ENCODE measurements at places on chromosomes 4 and X.

GRCh38 chrX:118839334-118839958 is 15.8 kb downstream of the ZCCHC12 start:
- DNase-seq: no peak

DNA sequence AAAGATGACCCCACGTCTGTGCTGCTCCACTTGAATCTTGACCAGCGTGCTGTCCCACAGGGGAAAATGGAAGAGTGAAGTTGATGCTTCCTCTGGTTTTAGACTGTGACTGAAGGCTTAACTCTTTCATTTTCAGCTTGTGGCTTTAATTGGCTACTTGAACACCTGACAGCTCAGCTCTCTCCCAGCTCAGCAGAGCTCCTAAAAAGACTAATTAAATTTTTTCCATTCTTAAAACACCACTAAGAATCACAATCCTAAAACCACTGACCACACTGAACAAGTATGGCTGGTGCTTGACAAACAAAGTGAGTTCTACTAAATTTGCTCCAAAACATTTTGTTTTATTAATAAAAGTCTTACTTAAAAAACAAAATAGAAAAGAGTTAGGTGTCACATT is 71.7 kb downstream of the SRPX start:
- DNase-seq: no peak

DNA sequence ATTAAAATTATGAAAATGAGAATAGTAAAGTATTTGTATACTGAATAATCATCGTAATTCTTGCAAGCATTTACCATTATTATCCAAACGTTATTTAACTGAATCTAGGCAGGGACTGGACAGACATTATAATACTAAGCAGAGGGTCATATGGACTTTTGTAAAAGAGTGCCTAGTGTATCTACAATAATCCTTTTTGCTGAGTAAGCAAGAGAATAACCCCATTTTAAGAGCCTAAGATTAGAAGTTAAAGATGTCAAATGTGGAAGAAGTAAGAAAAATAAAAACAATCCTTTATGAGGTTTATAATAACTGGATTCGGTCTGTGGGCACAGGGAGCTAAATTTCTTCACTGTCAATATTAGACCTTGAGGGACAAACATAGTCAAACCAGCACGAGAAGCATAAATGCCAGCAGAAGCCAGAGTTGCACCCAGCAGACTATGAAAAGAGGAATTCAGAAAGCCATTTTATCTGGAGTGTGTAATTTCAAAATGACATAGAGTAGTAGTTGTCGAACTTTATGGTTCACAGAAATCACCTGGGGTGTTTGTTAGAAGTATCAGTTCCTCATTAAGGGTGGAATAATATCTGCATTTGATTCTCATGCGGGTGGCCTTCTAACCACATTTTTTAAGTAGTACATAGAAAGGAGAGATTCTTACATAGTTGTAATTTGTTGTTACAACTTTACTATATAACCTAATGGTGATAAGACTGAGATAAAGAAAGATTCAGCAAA is 39.7 kb upstream of the DCLK2 start:
- no peak for DNase-seq

- DNase-seq: no peak
Measured at GRCh38 chrX:123976706-123977316, 15.3 kb downstream of the STAG2 start.

GRCh38 chr4:150525321-150525868 is 56.6 kb upstream of the MAB21L2 start:
- no peak for DNase-seq

- DNase-seq: no peak
Measured at GRCh38 chr4:16082041-16082425, 1.8 kb downstream of the PROM1 start.
